ENCODE measurements at places on chromosomes 2 and 18.

GRCh38 chr2:169736902-169737301 is 3.3 kb downstream of the KLHL23 start:
- no peak for DNase-seq

- DNase-seq = no peak
Measured at GRCh38 chr2:118604371-118604770, 243.1 kb downstream of the EN1 start.

- no peak for DNase-seq
Measured at GRCh38 chr18:42392416-42392815, 437.4 kb downstream of the PIK3C3 start.

DNA sequence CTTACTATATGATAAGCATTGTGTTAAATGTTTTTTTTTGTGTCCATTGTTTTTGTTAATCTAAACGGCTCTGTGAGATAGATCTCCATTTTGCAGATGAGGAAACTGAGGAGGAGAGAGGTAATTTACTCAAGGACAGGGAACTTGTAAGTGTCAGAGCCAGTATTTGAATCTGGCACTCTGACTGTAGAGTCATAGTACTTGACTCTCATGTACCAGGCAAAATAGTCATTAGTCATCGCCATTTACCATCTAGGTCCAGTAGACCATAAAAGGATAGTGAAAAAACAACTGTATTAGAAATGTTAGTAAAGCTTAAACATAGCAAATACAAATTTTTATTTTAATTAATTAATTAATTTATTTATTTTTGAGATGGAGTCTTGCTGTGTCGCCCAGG is 4.8 kb downstream of the PSMD14 start:
- DNase-seq = peak; percentile 14

GRCh38 chr2:203743441-203743981 is 37.1 kb downstream of the CD28 start:
- peak; percentile 53 for DNase-seq
